NK-92 treated with Interleukin-12 subunit alpha and Interleukin-12 subunit beta, amount 100 ng/mL, for 24 hours (cell line): ENCODE measurements at places on chromosomes 7 and 10.

DNA sequence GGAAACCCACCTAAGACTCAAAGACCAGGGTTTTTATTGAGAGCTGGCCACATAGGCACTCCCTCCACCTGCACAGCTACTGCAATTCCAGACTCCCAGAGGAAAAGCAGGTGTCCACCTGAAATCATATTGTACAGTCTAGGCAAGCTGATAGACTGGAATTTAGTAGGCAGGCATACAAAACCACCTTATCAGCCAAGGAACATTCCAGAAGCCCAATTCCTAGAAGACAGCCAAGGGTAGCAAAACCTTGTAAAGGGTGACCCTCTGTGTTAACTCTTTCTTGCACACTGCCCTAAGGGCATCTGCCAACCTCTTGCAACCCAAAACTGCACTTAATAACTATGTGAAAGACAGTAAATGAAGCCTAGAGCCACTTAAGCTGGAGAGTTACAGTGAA, 5.3 kb downstream of the TMEM176A start:
- no peak for DNase-seq

- DNase-seq, result no peak
Measured at GRCh38 chr10:118832241-118832651, 77.5 kb upstream of the CACUL1 start.

GRCh38 chr10:71757399-71757922, 15.9 kb downstream of the VSIR start:
- no peak for DNase-seq

DNA sequence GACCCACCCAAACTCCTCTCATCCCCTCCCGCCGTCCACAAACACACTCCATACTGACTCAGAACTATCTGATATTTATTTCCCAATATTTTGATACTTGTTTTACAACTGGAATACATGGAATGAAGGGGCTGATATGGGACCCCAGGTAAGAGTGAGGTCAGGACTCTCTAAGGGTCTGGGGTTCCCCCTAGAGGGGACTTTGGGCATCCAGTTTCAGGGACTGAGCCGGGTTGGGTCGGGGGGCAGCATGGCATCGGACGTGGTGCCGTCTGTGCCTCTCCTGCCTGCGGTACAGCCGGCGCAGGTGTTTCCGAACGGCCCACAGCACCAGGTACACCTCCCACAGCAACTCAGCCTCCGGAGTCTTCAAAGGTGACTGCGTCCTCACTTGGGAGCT, 7.5 kb downstream of the SPACDR start:
- no peak for DNase-seq

- no peak for DNase-seq
Measured at GRCh38 chr7:115058726-115059125, 136.8 kb downstream of the MDFIC start.

DNA sequence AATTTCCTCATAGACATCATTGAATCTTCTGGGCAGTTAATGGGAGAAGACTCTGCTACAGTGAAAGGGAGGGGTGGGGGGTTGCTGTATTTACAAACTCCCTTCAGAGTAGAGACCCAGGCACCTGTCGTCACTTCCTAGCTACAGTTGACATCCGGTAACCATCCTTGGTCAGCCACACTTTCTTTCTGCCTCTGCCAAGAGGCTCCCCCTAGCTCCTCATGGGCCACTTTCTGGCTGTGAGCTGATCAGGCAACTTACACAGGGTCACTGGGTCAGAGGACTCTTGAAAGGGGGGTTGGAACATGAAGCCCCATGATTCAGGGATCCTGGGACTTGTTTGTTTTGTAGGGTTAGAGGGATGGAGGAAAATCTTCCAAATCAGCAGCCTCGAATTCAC, 1.2 kb downstream of the TECPR1 start:
- DNase-seq, result no peak

DNA sequence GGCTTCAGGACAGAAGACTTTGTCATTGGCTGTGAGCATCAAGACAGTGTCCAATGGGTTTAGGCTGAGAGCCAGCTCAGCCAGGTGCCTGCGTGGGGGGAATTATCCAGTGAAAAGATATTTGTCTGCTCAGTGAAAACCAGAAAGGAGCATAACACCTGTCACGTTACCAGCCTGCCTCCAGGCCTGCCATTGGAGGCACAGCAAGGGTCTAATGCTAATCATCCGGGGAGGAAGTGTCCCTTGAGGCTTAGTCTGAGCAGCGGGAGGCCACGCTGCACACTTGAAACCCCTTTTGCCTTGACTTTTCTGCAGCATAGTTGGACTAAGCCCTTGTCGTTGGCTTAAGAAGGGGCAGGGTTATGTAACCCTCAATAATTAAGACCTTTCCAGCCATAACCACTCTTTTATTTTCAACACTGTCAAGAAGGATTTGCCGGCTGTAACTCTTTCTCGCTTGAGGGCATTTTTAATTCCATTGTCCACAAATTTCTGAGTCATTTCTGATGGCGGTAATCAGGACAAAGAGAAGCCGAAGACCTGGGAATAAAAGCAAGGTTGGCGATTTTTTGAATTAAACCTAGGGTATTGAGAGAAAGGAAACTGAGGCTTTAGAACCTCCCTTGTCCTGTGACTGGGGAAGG, 639.6 kb upstream of the FOXK1 start:
- DNase-seq, result no peak

- no peak for DNase-seq
Measured at GRCh38 chr10:126972635-126973414, 67.6 kb downstream of the DOCK1 start.

DNA sequence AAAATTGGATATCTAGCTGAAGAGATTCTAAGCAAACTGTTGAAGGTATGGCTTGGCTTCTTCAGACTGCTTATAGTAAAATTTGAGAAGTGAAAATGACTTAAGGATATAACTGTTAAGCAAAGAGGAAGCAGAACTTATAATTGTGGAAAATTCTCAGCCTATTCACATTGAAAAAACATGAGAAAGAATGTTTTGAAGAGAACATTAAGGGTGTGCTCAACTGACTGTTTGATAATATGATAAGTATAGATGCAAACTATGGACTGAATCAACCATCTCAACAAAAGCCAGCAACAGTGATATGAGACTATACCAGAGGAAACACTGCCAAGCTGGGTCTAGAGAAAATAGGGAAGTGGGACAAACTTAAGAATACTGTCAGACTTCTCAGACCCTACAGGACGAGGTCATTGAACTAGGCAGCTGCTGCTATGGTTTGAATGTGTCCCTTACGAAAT, 133.1 kb upstream of the PPP1R3A start:
- no peak for DNase-seq

DNA sequence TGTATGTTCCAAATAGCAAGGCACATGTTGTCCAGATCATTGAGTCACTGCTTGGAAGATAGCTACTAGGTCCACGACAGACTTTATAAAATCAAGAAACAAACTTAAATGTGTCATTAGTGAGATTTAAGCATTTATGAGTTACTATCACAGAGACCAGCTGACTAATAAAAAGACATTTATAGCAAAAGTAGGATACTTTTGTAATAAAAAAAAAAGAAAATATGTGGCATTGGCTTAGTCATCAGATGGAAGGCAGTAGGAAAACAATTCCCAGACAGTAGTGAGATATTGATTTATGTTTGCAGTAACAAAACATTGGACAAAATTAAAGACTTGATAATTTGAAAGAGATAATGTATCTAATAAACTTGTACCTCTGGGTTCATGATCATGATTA, 881.0 kb upstream of the LRRN3 start:
- DNase-seq, result no peak

DNA sequence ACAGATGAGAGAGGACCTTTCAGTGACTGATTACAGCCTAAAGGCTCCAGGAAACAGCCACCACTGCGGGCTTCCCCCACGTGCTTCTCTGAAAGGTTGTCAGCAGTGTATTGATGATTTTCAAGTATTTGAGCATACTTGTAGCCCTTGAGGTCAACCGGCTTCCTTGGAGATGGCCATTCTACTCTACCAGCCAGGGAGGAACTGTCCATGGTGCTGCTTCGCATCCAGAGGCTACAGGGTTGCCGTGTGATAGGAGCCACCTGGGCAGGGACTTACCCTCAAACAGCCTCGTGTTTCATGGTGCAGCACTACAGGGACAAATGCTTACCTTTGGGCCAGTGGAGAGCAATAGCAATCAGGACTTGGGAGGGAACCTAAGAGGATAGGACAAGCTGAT, 179.5 kb downstream of the DPP6 start:
- DNase-seq, result no peak
